ENCODE measurements at places on chromosomes 13 and 19.

- DNase-seq, result no peak
Measured at GRCh38 chr13:46605076-46605824, 52.3 kb downstream of the LRCH1 start.

DNA sequence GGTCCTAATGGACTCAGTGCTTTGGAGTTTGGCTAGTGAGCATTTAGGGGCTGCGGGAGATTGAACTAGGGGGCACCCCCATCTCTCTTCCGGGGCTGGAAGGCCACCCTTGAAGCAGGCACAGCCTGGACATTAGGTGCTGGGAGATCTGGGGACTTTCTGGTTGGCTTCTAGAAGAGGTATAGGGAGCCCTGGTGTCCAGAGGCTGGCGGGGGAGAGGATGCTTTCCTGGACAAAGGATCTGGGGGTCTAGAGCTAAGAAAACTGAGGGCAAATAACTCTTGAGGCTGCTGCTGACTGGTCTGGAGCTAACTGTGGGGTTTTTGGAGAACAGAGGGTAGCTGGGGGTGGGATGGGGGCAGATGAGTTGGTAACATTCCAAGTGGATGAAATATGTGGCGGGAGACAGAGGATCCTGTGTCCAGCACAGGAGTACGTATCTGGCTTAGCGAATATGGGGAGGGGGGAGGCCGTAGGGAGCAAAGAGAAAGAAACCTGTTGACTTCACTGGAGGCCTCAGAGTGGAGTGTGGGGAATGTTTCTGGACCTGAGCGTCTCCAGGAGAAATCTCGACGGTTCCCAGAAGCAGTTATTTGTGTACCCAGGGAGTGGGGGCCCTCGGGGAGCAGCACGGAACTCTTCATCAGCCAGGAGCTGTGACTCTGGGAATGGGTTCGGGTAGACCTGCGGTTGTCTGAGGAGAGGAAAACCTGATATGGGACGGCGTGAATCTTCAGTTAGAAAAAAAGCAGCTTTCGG, 1.4 kb downstream of the HNRNPUL1 start:
- DNase-seq, result peak; percentile 42

DNA sequence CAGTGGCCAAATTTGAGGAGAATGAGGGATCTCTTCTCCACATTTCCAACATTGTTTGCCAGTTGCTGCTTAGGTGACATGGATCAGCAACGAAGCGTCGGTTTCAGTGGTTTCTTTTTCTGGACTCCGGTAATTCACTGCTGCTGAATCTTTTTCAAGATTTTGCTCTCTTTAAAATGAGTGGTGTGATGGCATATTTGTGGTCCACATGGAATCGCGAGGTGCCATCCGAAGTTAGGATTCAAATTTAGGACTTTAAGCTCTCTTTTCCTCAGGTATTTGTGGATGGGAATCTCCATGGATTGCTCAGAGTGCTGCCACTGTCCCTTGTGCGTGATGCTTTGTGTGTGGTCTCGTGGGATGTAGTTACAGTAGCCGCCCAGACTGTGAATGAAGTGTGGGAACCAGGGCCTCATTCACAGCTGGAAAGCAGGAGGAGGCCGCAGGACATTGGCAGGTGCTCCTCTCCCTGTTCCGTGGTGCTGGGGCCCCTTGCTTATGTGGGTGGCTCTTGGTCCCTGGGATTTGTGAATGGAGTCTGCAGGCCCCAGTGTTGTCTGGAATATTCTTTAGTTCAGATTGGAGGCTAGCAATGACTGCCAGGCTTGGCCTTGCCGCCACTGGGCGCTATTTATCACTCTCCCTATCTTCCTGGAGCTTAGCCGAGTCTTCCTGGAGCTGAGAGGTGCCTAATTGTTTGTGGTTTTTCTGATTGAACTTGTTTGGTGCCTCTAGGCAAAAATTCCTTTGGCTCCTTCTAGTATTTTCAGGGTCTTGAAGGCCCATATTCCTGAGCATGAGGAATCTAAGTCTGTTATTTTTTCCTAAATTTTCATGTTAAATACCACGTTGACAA, 1.5 kb downstream of the ILF3 start:
- peak; percentile 42 for DNase-seq

GRCh38 chr19:38073841-38074685, 150.0 kb downstream of the DPF1 start:
- peak; percentile 88 for DNase-seq

- DNase-seq, result no peak
Measured at GRCh38 chr19:19061506-19061905, 2.3 kb upstream of the SLC25A42 start.

GRCh38 chr13:85379991-85380390, 419.2 kb downstream of the SLITRK6 start:
- DNase-seq, result no peak

GRCh38 chr13:93279982-93280381, 53.4 kb downstream of the GPC6 start:
- DNase-seq, result no peak

- peak; percentile 24 for DNase-seq
Measured at GRCh38 chr19:46785054-46785979, 3.1 kb downstream of the SLC1A5 start.

DNA sequence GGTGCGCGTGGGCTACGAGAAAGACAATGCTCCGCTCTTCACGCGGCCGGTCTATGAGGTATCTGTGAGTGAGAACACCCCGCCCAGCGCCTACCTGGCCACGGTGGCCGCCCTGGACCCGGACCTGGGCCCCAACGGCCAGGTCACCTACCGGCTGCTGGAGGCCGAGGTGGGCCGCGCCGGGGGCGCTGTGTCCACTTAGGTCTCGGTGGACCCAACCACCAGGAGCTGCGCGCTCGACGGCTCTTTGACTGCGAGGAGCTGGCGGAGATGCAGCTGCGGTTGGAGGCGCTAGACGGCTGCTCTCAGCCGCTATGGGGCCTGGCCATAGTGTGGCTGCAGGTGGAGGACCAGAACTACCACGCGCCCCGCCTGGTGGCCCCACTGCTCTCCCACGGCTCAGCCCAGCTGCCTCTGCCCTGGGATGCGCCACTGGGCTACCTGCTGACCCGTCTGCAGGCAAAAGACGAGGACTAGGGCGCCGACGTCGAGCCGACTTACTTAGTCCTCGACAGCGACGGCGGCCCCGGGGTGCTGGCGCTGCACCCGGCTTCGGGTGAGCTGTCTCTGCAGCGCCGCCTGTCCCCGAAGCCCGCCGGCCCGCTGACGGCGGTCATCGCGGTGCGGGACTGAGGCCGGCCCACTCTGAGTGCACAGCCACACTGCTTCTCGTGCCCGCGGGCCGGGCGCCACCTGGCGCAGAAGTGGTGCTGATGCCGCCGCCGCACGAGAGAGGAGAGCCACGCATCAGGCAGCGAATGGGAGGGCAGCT, 173.0 kb downstream of the OLFM4 start:
- DNase-seq, result peak; percentile 64
